ENCODE measurements at places on chromosomes 3 and 15.

DNA sequence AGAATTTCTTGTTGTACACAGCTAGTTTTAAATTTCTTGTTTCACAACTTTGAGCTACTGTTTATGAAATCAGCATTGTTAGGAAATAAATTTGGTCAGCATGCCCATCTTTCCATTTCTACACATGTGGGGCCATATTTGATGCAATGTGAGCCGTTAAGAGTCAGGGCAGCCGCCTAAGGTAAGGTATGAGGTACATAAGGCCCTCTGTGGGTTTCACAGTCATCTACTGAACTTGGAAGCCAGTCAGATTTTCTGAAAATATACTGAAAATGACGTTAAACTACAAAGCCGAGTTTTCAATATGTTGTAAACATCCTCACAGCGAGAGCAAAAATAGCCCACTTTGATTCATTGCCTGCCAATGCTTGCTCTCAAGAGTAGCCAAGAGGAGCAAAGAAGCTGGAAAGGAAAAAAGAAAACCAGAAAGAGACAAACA, 94.7 kb upstream of the PDZRN3 start:
- DNase-seq, result peak; percentile 32

DNA sequence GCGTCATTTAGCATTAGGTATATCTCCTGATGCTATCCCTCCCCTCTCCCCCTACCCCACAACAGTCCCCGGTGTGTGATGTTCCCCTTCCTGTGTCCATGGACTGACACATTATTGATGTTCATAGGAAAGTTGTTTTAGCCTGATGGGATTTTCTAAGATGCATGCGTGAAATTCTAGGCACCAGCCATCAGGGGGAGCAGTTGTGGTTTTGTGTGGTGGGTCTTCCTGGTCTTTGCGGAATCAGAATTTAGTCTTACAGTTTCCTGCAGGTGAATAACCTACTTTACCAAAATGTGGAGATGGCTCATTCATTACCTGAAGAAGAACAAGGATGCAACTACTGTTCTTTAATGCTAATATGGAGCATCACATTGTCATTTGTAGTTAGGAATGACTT, 455.0 kb upstream of the THBS1 start:
- DNase-seq, result peak; percentile 68

DNA sequence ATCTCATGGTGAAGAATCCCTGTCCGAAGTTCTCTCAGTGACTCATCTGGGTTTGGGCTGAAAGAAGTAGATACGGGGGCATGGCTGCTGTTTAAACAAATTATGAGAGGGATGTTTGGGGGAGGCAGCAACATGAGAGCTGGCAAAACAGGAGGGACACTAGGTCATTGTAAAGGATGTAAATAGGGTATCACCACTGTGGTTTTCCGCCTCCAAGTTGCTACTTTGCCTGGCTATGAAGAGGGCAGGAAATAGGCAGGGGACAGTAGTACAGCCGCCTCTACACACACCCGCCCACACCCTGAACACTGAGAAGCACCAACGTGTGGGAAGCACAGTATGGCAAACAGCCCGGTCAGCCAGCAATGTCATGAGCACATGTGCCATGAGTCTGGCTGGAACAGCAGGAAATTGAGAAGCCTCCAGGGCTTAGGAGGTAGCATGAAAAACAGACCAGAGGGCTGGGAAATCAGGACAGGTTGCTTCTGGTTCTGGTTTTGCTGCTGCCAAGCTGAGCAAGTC, 17.1 kb downstream of the HEXA start:
- peak; percentile 84 for DNase-seq

DNA sequence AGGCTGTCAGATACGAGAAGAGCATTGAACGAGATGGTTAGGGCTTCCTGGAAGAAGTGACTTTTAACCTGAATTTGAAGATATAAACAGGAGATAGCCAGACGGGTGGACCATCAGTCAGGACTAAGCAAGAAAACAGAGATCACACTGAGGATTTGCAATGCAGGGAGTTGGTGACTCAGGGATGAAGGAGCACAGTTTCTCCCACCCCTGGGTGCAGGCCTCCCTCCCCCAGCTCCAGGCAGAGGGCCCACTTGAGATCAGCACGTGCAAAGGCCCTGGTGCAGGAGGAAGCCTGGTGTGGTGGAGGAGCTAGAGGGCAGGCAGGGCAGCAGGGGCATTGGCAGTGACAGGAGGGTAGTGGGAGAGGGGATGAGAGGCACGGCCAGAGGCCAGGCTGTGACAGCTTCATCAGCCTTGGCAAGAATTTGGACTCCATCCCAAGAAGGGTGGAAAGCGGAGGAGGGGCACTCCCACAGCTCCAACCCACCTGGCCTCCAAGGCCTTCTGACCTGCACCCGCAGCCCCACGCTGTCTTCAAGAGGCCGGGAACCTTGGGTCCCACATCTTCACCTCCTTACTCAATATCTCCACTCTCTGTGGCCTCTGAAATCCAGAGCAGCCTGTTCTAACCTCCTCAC, 8.7 kb upstream of the PCSK6 start:
- DNase-seq, result no peak

GRCh38 chr15:91980502-91981267, 127.2 kb downstream of the SLCO3A1 start:
- no peak for DNase-seq

GRCh38 chr3:37859908-37860199, 1.8 kb upstream of the CTDSPL start:
- DNase-seq, result no peak
